Hematopoietic multipotent progenitor cell treated with erythropoietin and hydrocortisone succinate and interleukin-3 and kit ligand, for 8 days (in vitro differentiated cells): ENCODE measurements at places on chromosomes 5 and 9.

- DNase-seq = no peak
Observed at GRCh38 chr9:119179701-119180100, 189.5 kb downstream of the BRINP1 start.

DNA sequence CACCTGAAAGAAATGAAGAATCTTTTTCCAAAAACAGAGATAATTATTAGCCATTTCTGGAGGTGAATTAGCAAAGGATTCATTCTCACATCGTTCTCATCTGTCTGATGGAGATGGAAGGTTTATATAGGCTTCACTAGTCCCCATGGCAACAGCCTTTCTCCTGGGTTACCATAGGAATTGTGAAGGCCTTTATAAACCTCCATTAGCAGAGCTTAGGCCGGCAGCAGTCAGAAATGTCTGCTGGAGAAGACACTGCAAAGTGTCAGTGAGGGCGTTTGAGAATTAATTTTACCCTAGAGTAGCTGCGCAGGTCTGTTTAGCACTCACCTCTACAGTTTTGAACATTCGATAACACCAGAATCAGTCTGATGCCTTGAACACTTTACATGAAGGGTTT, 290.4 kb upstream of the NR4A3 start:
- DNase-seq = no peak

- DNase-seq = no peak
Observed at GRCh38 chr5:31095796-31096195, 97.7 kb upstream of the CDH6 start.

- DNase-seq = no peak
Observed at GRCh38 chr5:178318893-178319292, 86.3 kb upstream of the PHYKPL start.

DNA sequence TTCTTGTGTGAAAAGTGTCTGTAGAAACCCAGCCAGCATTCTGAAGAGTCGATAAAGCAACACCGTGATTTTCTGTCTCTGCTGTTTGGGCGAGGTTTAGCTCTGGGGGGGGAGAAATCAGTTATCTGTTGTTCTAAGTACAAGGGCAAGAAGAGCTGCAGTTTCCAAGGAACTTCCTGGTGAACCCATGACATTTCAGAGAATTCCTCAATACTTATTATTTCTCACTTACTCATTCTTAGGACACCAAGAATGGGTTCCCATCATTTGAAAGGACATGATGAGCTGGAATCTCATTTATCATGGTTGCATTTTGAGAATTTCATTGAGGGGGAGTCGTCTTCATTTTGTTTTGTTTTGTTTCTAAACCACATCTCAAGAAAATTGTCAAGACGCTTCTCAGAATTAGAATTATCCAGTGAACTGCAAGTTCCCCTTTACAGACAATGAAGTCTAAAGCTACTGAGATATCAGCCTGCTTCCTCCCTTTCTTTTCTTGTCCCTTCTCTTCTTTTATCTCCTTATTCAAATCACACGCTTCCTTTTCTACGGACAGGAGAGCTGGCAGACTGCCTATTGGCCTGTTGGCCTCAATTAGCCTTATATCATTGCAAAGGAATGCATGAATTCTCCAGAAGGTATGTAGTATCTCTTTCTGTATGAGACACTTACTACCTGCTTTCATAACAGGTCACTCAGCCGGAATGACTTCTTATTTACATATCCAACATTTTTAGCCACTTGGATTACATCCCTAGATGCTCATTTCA, 53.7 kb downstream of the ZNF462 start:
- peak; percentile 25 for DNase-seq

DNA sequence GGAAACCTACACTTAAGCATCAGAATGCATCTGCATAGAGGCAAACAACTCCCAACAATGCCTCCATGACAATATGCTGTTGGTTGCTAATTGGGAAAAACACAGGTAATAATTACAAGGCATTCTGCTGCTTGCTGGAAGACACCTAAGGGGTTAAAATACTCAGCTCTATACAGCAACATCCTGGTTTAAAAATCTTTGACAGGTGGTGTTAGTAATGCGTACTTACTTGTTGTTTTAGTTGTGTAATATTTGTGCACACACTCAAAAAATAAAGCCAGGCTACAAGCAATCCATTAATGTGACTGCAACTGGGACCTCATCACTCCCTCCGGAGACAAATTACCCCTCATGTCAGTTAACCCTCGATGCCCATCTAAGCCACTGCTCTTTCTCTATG, 126.3 kb upstream of the ELL2 start:
- no peak for DNase-seq

GRCh38 chr9:77561331-77562018, 86.6 kb downstream of the GNA14 start:
- no peak for DNase-seq

- peak; percentile 91 for DNase-seq
Observed at GRCh38 chr9:34379334-34380033, 2.8 kb upstream of the MYORG start.

DNA sequence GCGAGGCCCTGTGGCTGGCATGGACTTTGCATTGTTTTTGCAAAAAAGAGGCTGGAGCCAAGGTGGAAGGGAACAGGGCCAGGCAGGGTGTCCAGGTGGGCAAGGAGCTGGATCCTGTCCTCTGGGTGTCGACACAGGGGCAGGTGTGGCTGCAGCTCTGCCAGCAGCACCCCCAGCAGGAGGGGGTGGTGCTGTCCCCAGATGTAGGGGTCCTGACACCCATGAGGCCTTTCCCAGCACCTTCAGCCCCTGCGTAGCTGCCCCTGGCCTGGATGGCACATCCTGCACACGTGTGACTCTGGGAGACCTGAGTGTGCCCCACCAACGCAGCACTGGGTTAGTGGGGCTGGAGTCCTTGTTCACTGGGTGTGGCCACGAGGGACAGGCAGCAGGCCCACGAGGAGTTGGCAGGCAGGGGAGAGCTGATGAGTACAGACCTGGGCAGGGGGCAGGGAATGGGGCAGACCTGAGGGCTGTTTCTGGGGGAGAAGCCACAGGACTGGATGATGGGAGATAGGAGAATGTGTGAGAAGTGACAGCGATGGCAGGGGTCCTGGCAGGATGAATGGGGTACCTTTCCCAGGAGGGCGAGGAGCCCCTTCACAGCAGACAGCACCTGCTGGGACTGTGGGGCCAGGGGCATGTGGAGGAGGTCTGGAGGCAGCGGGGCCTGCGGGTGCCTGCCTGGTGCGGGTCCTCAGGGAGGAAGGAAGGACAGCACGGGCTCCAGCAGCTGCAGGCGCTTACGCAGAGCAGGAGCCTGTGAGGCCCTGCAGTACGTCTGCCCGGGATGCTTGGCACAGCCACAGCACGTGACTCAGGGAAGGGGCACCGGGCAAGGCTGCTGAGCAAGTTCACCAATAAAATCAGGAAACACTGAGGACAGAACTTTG, 3.6 kb upstream of the RASGEF1C start:
- DNase-seq = no peak

- DNase-seq = no peak
Observed at GRCh38 chr5:122314036-122314435, 2.0 kb downstream of the SNCAIP start.

- DNase-seq = no peak
Observed at GRCh38 chr9:120368799-120369198, 211.2 kb downstream of the CDK5RAP2 start.

GRCh38 chr9:124384210-124384609, 31.0 kb downstream of the PSMB7 start:
- no peak for DNase-seq

DNA sequence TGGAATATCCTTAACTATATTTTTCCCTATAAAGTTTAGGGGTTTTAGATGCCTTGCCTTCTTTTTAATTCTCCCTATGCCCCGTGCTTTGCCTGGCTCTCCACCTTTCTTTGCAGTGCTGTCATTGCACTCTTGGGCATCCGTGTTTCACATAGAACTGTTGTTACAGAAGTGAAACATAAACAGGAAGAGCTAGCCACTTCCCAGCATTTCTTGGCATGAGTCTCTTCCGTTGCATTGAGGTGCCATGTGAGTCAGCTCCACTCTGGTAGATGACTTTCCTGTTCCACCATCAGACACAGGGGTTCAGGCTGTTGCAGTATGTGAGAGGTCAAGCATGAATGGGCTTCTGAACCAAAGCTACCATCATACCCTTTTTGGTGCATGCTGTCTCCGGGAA, 73.4 kb downstream of the ANGPTL2 start:
- DNase-seq = no peak

GRCh38 chr9:85600675-85601263, 141.0 kb downstream of the AGTPBP1 start:
- DNase-seq = no peak

DNA sequence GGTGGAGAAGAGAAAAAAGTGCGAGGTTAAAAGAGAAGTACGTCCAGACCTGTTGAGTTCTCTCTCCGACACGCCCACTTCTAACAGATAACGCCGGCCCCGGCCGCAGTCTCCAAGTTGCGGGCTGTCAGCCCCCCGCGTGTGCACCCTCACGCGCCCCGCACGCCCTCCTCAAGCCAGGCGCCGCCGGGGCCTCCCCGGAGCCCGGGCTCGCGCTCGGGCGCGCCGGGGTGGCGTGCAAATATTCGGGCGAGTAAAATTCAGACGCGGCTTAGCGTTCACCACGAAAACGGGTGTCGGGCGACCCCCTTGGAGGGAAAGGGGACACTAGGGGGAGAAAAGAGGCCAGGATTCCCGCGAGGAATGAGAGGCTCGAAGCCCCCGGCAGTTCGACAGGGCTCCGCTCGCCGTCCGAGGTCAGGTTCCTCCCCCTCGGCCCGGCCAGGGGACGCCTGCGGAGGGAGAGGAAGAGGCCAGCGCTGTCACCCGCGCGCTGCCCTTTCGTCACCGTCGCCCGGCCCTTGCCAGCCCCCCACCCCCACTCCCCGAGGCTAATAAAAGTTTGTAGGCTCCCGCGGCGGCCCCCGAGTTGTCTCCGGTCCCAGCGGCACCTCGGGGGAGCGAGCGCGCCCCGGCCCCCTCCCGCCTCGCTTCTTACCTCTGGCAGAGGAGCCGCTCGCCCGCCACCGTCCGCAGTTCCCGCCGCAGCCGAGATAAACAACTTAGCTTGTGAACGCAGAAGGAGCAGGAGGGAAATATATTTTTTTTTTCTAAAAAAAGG, 743 bp downstream of the NR3C1 start:
- DNase-seq = peak; percentile 59

GRCh38 chr9:121556580-121556979, 56.9 kb upstream of the GGTA1 start:
- DNase-seq = no peak

DNA sequence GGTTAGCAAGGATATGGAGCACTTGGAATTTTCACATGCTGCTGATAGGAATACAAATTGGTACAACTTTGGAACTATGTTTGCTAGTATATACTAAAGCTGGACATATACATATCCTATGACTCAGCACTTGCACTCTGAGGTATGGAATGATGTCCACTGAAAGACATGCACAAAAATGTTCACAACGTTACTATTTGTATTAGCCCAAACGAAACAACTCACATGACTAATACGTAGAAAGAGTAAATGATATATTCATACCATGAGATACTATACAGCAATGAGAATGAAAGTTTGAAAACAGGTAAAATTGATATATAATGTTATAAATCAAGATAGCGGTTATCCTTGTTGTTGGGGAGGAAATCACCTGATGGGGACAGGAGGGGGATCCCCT, 45.5 kb upstream of the CDC42SE2 start:
- no peak for DNase-seq

- DNase-seq = no peak
Observed at GRCh38 chr5:92559781-92560180, 1021.2 kb downstream of the NR2F1-AS1 start.

DNA sequence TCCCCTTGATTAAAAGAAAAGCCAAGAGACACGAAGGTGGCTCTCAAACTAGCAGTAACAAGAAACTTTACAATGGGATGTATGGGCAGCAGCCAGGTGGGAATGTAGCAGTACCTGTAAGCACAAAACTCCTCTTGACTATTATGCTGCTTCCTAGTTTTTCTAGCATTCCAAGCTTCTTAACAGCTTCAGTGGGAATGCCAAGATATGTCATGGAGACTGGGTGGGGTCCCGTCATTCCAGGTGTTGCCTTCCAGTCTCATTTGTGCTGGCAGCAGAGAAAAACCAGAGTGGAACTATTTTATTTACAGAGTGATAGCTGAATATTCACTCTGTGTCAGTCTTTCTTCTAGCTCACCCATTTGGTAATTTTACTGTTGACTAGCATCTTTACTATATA, 236.6 kb downstream of the ARL15 start:
- DNase-seq = no peak
